ENCODE measurements at places on chromosomes 3 and 15. TPM values are rescaled to one million over a fixed set of nuclear protein-coding genes. Genes with fewer than 3 reads are reported as not detected.

The GOLGA8R gene
- 10.4 TPM for polyA plus RNA-seq

The CA12 gene
- 1.9 TPM for polyA plus RNA-seq

The TMOD2 gene
- 6.8 TPM for polyA plus RNA-seq

The AMOTL2 gene
- polyA plus RNA-seq = 25.8 TPM

The TUSC7 gene
- not detected for polyA plus RNA-seq

The SLC22A13 gene
- polyA plus RNA-seq = 0.24 TPM

The UROC1 gene
- 0.17 TPM for polyA plus RNA-seq

The NEK10 gene
- 6.5 TPM for polyA plus RNA-seq

The SRGAP3 gene
- polyA plus RNA-seq = 22.3 TPM

The CCR9 gene
- 0.11 TPM for polyA plus RNA-seq

The ACVR2B gene
- 11.6 TPM for polyA plus RNA-seq

The SERPINI2 gene
- polyA plus RNA-seq = 1.7 TPM

The DGKG gene
- 3.5 TPM for polyA plus RNA-seq

The FES gene
- 20.0 TPM for polyA plus RNA-seq

The BLM gene
- 6.5 TPM for polyA plus RNA-seq

The FOXL2NB gene
- 0.04 TPM for polyA plus RNA-seq

The CACNA2D2 gene
- 30.5 TPM for polyA plus RNA-seq

The NCK1 gene
- 47.8 TPM for polyA plus RNA-seq

The RETNLB gene
- polyA plus RNA-seq = not detected

The SHF gene
- polyA plus RNA-seq = 34.3 TPM

The ALDH1A2 gene
- 75.3 TPM for polyA plus RNA-seq

The RPSA gene
- polyA plus RNA-seq = 2,078 TPM

The HEMK1 gene
- polyA plus RNA-seq = 23.5 TPM

The LTK gene
- polyA plus RNA-seq = 2.9 TPM

The DNAJC17 gene
- 42.4 TPM for polyA plus RNA-seq

The POPDC2 gene
- 4.9 TPM for polyA plus RNA-seq

The PDZRN3 gene
- polyA plus RNA-seq = 78.6 TPM

The UPK1B gene
- 0.45 TPM for polyA plus RNA-seq

The ANKRD63 gene
- not detected for polyA plus RNA-seq

The CCR8 gene
- polyA plus RNA-seq = not detected

The ACTC1 gene
- polyA plus RNA-seq = 342 TPM

The C3orf22 gene
- polyA plus RNA-seq = 0.15 TPM

The POLG gene
- polyA plus RNA-seq = 53.8 TPM

The COPG1 gene
- 154 TPM for polyA plus RNA-seq

The MRPL46 gene
- 18.3 TPM for polyA plus RNA-seq

The PLCL2 gene
- polyA plus RNA-seq = 8.1 TPM

The P2RY13 gene
- polyA plus RNA-seq = 1.7 TPM
